ENCODE measurements at places on chromosomes 11 and 22.

GRCh38 chr11:67111261-67111660, 7.8 kb upstream of the KDM2A start:
- DNase-seq: no peak

- DNase-seq: no peak
Observed at GRCh38 chr11:22441831-22442230, 103.7 kb downstream of the SLC17A6 start.

GRCh38 chr22:16967453-16968217, 40.4 kb downstream of the GAB4 start:
- DNase-seq: no peak

- DNase-seq: no peak
Observed at GRCh38 chr11:657691-658126, 20.6 kb downstream of the DRD4 start.

GRCh38 chr11:59223611-59224010, 10.9 kb upstream of the MPEG1 start:
- DNase-seq: no peak

DNA sequence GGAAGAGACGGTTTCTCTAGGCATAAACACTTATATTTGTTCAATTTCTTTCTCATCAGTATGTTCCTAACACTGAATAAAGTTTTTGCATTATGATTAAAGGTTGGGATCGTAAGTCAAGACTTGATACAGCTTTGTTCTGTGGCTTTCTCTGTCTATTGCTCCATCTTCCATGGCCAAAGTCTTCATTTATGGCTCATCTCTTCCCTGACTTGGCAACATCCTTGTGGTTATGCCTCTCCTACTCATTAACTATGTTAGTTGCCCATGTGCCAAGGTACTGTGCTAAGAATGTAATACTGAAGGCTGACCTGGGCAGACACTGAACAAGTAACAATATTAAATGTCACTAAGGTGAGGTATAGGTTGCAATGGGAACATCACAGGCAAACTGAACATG, 1.6 kb upstream of the ACCSL start:
- DNase-seq: no peak

DNA sequence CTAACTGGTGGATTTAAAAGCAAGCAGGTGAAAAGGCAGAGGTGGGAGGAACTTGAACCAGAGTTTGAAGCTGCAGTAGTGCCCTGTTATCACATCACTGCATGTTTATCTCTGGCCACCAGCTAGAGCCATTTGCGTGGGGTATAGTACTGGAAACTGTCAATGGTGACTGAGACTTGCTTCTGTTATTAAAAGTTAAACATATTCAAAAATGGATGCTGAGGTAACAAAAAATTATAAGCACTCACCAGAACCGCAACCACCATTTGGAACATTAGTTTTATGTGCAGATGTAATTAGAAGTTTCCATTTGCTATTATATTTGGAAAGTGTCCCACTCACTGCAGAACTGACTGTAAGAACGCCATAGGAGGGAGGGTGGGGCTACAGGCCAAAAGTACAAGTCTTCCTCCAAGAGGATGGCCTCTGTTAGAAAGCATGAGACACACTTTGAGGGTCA, 1.2 kb upstream of the CD59 start:
- no peak for DNase-seq

DNA sequence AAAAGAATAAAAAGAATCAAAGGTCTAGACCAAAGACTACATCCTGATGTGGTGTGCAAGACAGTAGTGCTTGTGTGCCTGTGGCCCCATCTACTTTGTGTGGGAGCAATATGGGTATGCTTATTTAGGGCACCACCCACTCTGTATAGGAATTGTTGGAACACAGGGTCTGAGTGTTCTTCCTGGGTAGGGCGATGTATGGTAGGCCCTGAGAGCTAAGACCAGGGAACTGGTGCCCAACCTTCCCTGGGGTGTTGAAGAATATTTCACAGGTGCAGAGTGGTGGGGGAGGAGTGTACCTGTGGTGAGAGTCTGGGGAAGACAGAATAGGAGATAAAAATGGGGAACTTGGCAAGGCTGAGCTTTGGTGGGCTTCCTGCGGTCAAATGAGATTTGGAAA, 41.9 kb downstream of the MICAL2 start:
- DNase-seq: no peak

GRCh38 chr11:28072321-28072720, 35.6 kb downstream of the KIF18A start:
- no peak for DNase-seq

DNA sequence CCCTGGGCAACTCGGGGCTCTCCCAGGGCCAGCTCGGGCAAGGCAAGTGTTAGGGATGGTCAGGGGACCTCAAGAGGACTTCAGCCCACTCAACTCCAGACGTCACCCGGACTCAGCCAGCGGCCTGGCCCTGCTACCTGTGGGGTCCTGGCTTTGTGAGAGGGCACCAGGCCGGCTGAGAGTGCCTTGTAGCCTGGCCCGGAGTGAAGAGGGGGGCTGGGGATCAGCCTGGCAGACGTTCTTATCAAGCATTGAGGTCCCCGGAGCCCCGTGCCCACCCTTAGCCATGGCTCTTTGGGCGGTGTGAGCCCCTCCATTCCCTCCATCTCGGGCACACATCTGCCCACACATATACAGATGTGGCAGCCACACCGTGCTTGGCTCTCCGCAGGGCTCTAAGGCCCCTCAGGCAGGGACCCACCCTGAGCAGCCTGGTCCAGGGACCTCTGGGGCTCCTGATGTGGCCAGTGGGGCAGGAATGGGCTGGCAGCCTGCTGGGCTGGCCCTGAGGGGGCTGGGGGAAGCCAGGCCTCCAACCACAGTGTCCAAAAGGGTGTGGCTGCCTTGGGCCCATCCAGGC, 15.3 kb downstream of the LSP1 start:
- no peak for DNase-seq

Data from stimulated activated CD4-positive, alpha-beta T cell treated with anti-CD3 and anti-CD28 coated beads, Interleukin-1b, Interleukin-23, amount 100 ng/mL, for 24 hours (primary cell).